ENCODE measurements at places on chromosomes 3 and 15.

DNA sequence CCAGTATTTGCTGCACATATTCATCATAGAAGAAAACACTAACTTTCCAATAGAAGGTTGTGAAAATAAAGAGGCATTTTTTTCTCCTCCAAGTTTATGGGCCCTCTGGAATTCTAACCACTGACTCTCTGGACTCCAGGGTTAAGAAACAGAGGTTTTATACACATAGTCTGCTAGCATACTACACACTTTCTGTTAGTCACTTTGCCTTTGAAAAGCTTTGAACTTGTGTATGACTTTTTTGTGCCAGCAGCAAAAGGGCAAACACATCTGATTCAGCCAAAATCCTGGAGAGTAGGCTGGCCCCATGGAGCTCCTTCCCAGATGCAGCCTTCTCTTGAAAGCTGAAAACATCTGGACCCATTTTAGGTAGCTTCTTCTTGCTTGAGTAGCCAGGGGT lies 6.2 kb downstream of the ZIC4 start:
- DNase-seq: no peak

GRCh38 chr3:49641921-49642707 lies 32.0 kb upstream of the APEH start:
- DNase-seq: no peak

- no peak for DNase-seq
Observed at GRCh38 chr3:147415286-147415685, 6.1 kb downstream of the ZIC1 start.

GRCh38 chr15:28289694-28290463 lies 32.1 kb downstream of the HERC2 start:
- no peak for DNase-seq

DNA sequence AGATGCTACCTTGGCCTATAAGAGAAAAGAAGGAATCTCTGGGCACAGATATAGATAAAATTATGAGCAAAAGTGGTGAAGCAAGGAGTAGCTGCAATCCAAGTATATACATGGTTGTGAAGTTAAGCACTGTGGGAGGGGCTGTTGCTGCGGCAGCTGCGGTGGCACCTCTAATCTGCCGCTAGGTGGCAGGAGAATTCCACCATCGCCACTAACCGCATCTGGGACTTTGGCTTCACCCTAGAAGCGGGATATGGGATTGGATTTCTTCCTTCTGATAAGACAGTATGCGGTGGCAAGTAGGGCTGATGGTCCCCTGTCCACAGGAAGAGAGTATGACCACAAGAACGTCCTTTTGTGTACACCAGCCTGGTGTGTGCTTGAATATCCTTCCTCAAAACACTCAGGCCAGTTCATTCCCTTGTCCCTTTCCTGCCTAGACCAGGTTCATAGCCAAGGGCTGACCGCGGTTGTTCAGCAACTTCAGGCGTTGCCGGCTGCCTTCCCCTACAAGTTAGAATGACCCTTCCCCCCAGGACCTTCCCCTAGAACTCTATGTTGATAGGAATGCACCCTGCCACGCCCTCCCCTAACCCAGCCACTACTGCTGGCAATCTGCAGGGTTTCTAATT lies 5.1 kb downstream of the MAGEL2 start:
- peak; percentile 4 for DNase-seq

- DNase-seq: no peak
Observed at GRCh38 chr15:63133786-63134185, 12.1 kb downstream of the LACTB start.

DNA sequence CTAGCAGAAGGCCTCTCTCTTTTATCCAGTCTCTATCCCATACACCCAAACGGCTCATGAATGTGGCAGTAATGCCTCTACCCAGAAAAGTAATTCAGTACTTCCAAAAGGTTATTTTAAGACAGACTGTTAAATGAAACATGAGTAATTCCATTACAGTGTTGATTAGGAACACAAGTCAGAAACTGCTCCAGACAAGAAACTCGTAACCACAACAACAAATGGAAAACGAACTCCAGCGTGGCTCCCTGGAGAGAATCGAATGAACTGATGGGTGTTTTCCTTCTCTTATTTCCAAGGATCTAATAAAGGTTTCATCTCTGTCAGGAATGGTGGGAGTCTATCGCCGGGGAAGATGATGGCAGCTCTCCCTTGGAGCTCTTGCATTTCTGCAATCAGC lies 228.4 kb downstream of the MAGI1 start:
- DNase-seq: no peak

DNA sequence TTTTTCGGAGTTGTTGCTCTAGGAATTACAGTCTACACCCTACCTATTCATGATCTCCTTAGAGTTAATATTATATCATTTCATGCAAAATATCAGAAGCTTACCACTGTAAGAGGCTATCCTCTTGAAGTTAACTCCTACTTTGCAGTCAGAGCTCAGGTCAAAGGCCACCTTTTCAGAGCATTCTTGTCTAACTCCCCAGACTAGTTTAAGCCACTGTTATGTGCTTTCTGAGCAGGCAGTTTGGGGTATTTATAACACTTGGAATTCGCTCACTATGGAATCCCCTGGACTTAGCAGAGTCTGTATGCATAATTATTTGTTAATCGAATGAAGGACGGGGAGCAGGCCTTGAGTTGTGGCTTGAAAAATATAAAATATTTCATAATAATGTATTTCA lies 21.7 kb downstream of the MED12L start:
- no peak for DNase-seq

DNA sequence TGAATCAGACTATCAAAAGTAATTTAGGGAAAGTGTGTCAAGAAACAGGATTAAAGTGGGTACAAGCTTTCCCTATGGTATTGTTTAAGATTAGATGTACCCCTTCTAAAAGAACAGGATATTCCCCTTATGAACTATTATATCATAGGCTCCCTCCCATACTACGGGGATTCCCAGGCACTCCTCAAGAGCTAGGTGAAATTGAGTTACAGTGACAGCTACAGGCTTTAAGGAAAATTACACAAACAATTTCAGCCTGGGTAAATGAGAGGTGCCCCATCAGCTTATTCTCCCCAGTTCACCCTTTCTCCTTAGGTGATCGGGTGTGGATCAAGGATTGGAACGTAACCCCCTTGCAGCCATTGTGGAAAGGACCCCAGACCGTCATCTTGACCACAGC lies 240.8 kb upstream of the CNTN6 start:
- DNase-seq: no peak

GRCh38 chr3:127137757-127138536 lies 55.0 kb upstream of the PRR23E start:
- no peak for DNase-seq

- no peak for DNase-seq
Observed at GRCh38 chr3:9499455-9500107, 54.0 kb downstream of the LHFPL4 start.

DNA sequence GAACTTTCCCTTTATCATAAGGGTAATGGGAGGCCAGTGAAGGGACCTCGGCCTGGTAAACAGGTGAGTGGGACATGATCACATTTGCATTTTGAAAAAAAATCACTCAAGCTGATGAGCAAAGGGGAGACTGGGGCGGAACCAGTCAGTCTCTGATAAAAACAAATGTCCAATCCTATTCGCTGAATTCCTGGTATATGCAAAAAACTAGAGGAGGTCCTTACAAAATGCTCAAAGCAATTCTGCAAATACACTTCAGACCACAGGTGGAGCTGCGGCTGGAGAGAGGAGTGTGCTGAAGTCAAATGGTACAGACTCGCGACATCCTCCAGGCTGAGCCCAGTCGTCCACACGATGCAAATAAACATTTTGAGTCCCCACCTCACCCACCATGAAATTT lies 166.7 kb downstream of the FOXP1 start:
- DNase-seq: no peak

- DNase-seq: no peak
Observed at GRCh38 chr3:103968751-103969150, 1398.0 kb upstream of the ALCAM start.

- no peak for DNase-seq
Observed at GRCh38 chr3:35946854-35947515, 307.7 kb downstream of the ARPP21 start.

GRCh38 chr3:136134091-136134490 lies 62.0 kb downstream of the MSL2 start:
- no peak for DNase-seq

- peak; percentile 14 for DNase-seq
Observed at GRCh38 chr3:69370156-69370883, 15.6 kb downstream of the FRMD4B start.

DNA sequence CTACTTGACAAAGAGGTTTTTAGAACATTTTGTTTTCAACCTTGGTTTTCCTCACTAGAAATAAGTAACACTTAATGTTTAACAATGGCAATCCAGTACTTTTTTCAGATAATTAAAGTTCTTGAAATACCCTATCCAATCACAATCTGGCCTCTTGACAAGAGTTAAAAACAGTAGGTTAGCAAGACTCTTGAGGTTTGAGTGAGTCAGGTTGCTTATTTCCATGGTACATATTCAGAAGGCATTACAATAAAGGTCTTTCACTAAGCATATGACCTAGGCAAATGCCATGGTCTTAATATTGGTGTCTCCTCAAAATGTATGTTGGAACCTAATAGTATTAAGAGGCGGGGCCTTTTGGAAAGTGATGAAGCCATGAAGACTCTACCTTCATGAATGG lies 5.6 kb downstream of the SUCNR1 start:
- no peak for DNase-seq

DNA sequence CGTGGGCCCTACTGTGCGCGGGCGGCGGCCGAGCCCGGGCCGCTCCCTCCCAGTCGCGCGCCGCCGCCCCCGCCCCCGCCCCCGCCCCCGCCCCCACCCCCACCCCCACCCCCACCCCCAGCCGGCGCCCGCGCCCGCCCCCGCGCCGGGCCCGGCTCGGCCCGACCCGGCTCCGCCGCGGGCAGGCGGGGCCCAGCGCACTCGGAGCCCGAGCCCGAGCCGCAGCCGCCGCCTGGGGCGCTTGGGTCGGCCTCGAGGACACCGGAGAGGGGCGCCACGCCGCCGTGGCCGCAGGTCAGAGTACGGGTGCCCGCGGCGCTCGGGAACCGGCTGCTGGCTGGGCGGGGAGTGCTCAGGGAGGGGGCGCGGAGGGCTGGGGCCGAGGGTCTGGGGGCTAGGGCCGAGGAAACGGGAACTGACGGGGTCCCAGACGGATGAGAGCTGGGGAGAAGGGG lies 1.1 kb upstream of the PPARG start:
- DNase-seq: no peak

GRCh38 chr15:64013179-64014062 lies 32.9 kb downstream of the DAPK2 start:
- no peak for DNase-seq

GRCh38 chr3:20574746-20575145 lies 388.7 kb upstream of the SGO1 start:
- DNase-seq: no peak

GRCh38 chr15:74264081-74264501 lies 28.0 kb downstream of the CCDC33 start:
- no peak for DNase-seq

DNA sequence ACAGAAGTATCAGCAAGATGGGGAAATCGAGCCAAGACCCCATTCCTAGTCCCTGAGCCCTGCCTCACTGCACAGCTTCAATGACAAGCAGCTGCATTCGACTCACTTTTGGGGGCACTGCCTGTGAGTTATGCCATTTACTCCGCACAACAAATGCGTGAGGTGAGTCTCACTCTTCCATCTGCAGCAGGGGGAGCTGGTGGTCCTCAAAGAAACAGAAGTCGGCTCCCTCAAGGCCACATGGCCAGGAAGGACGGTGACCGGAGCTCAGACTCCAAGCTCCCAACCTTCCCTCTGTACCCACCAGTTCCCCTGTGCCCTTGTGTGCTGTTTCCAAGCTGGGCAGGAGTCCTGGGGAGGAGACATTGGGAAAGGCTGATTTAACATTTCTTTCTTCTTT lies 127.7 kb upstream of the IQSEC1 start:
- DNase-seq: no peak

- DNase-seq: no peak
Observed at GRCh38 chr3:179234199-179234598, 16.7 kb downstream of the KCNMB3 start.

- DNase-seq: peak; percentile 72
Observed at GRCh38 chr3:50587806-50588758, 18.8 kb downstream of the HEMK1 start.

- no peak for DNase-seq
Observed at GRCh38 chr15:95845862-95846515, 484.5 kb upstream of the NR2F2 start.

- no peak for DNase-seq
Observed at GRCh38 chr15:31476866-31477265, 150.2 kb downstream of the KLF13 start.

GRCh38 chr3:196514913-196515621 lies at the start of gene SMCO1:
TSS of gene SMCO1 (minus strand) at chr3:196515346. CDS start at chr3:196515209, 137 bp downstream.
- no peak for DNase-seq

- no peak for DNase-seq
Observed at GRCh38 chr3:43584043-43584826, 37.6 kb downstream of the ANO10 start.

DNA sequence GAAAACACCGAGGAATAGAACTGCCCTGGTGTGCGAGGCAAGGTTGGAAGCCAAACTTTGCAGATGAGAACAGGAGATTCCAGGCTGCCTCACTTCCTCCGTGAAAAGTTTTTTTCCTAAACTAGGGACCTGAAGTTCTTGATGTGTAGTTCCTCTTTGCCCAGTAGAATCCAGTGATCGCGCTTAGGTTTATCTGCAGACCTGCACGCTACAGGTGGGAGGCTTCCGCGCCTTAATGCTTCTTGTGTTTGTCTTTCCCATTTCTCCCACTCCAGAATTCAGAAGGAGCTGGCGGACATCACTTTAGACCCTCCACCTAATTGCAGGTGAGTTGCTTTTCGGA lies 5.4 kb downstream of the UBE2E1 start:
- no peak for DNase-seq

DNA sequence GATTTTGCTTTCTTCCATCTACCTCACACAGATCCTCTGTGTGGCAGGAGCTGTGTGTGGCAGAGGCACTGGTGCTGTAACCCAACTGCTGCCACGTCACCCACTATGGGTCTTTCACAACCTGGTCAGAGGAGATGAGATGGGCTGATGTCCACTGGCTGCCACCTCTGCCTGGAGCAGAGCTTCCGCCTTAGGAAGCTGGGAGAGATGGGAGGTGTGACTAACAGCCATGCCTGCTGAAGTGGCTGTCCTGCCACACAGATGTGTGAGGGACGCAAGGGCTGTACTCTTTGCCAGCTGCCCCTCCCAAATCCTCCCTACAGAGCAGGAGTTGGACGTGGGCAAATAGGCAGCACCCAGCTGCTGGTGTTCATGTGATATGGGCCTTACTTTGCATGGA lies 329.5 kb downstream of the GABRB3 start:
- no peak for DNase-seq

GRCh38 chr15:74995779-74996765 lies 709 bp downstream of the SCAMP5 start:
- DNase-seq: no peak

DNA sequence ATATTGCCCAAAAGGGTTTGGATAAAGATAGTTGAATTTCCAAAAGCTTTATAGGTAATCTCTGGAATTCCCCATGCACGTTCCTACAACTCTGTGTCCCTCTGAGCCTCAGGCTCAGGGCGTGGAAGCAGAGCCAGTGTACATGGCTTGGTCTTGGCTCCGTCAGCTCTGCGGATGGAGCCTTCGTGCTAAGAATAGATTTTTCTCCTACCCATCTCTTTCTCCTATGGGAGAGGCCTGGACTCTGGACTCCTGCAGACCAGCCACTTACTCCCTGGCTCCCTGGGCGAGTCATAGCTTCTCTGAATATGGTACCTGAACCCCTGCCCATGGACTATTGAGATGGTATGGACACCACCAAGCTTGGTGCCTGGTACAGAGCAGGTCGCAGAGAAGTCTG lies 99.9 kb downstream of the EEFSEC start:
- no peak for DNase-seq
